ENCODE measurements at places on chromosomes 3 and 15. TPM values are rescaled to one million over a fixed set of nuclear protein-coding genes. Genes with fewer than 3 reads are reported as not detected.

DNA sequence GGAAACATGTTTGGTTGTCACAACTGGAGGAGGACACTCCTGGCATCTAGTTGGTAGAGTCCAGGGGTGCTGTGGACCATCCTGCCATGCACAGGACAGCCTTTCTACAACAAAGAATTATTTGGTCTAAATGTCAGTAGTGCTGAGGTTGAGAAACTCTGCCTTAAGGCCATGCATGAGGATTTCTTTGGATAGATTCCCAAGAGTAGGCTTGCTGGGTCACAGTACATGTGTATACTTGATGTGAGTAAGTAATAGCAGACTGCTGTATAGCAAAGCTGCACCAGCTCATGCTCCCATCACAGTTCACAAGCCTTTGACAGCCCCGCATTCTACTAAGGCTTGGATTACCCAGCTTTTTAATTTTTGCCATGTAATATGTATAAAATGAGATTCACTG lies 151.3 kb downstream of the MFSD1 start:
- no peak for DNase-seq

DNA sequence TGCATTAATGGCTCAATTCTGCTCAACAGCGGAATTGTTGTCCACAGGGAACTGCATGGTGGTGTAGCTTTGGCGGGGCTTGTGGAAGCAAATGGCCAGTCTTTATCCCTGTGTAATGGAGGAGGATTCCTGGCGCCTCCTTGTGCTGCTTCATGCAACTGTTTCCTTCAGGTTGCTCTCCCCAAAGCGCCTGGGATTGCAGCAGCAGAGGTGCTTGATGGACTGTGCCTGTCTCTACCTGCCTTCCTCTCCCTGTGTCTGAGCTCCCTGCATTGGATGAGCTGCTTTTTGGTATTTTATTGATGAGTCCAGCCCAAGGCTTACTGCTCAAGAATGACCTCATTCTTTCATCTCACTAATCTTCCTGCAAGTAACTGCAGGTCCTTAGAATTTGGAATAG lies 72.9 kb upstream of the NDN start:
- DNase-seq, result no peak

DNA sequence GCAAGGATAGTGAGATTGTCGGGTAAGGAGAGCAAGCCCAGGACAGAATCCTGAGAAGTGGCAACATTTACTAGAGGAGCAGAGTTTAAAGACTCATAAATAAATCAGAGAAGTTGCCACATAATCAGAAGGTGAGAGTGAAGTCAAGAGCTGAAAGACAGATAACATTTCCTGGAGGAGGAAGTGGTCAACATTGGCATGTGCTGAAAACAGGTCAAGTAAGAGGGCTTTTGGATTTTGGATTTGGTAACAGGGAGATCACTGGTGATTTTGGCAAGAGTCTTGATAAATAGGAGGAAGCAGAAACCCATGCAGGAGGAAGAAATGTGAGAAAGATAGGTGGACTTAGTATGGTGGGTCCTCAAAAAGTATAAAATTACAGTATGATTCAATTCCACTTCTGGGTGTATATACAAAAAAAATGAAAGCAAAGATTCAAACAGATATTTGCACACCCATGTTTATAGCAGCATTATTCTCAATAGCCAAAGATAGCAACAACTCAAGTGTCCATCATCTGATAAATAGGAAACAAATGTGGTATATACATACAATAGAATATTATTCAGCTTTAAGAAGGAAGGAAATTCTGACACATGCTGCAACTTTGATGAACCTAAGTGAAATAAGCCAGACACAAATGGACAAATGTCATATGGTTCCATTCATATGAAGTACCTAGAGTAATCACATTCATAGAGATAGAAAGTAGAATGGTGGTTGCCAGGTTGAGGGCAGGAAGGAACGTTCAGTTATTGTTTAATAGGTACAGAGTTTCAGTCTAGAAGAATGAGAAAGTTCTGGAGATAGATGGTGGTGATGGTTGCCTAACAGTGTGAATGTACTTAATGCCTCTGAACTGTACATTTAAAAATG lies 27.3 kb upstream of the MBNL1 start:
- DNase-seq, result no peak

- no peak for DNase-seq
Measured at GRCh38 chr15:82697735-82698407, 11.8 kb downstream of the AP3B2 start.

- DNase-seq, result no peak
Measured at GRCh38 chr15:57996561-57996960, 69.0 kb downstream of the ALDH1A2 start.

Gene ZMYND10
- not detected for polyA plus RNA-seq
